ENCODE measurements at places on chromosomes 16 and 17.

GRCh38 chr16:75371171-75371570, 62.1 kb downstream of the CFDP1 start:
- DNase-seq, result no peak

DNA sequence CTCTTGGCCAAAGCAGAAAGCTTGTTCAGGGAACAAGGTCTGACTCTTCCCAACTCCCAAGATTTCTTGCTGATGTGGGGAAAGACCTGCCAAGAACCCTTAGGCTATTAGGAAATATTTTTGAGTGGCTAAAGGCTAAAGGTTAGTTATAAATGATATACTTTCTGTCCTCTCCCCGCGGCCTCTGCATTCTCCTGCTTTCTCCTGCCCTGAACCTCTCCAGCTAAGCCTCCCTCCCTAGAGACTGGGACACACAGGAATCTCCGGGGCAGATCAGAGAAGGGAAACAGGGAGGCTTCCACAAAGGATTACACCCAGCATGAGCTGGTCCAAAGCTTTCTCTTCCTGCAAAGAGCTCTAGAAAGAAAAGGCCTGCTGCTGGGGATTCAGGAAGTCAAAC, 2.3 kb downstream of the SLC43A2 start:
- DNase-seq, result no peak

DNA sequence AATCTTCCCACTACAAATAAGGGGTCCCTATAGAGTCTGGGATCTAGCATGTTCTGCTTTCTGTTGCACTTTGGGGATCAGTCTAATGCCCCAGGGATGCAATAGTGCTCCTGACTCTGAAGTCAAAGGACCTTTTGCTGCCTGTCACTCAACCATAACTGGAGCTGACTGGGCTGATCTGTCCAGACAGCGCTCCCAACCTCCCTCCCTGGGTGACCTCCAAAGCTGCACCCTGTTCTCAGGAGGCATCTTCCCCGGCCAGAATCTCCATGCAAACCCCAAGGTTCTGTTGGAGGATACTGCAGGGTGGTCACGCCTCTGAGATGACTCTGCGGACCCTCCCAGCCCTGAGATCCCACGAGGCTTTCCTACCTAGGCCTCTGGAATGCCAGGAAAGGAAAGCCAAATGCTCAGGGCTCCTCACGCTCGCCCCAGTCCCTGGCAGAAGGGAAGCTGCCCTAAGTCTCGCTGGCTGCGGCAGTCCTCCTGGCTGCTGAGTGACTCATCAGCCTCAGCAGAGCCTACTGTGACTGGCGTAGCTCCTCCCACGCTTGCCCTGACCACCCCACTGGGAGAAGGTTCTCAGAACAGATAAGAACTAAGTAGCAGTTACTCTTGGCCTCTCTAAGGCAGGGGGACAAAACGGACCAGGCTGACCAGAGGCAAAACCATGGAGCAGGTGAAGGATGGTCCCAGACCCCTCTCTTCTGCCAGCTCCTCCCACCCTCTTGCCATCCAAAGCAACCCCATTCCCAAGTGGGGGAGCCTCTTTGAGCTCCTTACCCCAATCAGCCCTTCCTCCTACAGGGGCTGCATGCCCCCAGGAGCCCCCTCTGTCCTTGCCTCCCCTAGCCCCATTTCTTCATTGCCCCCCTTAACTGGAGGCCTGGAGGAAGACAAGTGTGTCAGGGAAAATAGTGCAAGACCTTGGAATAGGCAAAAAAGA, 124.1 kb upstream of the TNRC6C start:
- peak; percentile 87 for DNase-seq

DNA sequence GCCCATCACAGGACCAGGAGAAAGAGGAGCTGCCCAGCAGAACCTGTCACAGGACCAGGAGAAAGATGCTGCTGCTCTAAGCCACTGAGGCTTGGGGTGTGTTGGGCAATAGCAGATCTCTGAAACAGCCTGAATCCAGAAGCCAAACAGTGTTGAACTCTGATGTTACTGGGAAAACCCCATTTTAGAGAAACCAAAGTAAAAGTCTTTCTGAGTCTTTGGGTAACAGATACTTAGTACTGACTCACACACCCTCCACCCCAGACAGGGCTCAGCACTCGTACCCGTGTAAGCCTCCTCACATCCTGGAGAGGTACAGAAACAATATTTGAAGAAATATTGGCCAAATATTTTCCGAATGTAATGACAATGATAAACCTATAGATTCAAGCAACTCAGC, 82.8 kb upstream of the GNG13 start:
- DNase-seq, result no peak

DNA sequence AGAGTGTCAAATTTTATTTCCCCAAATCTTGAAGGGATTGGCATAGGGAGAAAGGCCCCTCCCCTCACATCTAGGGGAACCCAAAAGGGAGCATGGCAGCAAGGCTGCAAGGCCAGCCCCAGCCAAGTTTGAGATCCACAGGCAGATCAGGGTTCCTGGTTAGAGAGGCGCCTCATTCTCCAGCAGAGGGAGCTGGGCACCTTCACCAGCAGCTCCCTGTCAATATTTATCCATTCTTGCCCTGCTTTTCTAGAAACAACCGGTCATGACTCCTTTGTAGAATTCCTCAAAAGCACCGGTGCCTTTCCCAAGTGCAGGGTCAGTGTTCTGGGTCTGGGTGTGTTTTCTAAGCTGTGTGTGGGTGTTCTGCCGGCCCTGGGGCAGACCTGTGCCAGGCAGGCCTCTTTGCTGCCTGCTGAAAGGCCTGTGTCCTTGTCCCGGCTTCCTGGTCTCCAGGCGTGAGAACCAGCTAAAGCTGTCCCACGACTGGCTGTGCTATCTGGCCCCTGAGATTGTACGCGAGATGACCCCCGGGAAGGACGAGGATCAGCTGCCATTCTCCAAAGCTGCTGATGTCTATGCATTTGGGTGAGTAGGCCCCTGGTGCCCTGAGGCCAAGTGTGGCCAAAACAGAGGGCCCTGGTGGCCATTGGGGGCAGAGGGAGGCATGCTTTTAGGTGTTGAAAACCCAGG, 21.2 kb upstream of the LGALS9 start:
- peak; percentile 25 for DNase-seq

GRCh38 chr17:71502443-71502842, 618.4 kb upstream of the SOX9 start:
- DNase-seq, result no peak

GRCh38 chr17:60094754-60095153, 16.0 kb upstream of the HEATR6 start:
- DNase-seq, result no peak

- DNase-seq, result no peak
These were observed 10.4 kb downstream of the EMC6 start for GRCh38 chr17:3678821-3679530.

- no peak for DNase-seq
These were observed 447.3 kb downstream of the HS3ST3B1 start for GRCh38 chr17:14748036-14748710.

DNA sequence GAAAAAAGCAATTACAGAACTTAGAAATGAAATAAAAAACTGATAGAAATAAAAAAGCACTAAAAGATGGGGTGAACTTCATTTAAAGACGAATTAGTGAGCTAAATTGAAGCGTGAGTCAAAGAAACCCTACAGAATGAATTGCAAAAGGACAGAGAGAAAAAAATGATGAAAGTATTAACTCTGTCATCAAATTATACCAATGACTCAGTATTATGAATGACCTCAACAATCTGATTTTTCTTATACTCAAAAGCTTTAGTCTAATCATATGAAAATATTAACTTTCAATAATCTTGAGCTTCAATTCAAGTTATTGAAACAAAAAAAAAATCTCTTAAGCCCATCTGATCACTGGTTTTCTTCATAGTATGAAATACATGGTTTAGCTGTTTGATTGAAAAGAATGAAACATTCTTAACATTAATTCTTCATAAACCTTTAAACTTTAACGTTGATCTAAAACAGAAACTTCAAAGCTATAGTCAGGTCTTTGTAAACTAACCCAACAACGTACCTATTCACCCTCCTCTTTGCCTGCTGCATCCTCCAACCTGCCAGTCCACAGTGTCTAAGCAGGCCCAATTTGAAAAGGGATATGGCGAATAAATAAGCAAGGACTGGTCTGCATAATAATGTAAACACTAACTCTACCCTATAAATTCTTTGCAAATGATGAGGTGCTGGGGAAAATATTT, 6.6 kb downstream of the ABCA5 start:
- DNase-seq, result no peak

- DNase-seq, result no peak
These were observed 3.8 kb downstream of the CMIP start for GRCh38 chr16:81448154-81449131.

- peak; percentile 82 for DNase-seq
These were observed 11.8 kb downstream of the GNAO1 start for GRCh38 chr16:56203052-56203451.

- no peak for DNase-seq
These were observed 4.2 kb downstream of the RPL19 start for GRCh38 chr17:39204245-39204644.

- DNase-seq, result no peak
These were observed 5.8 kb upstream of the ABCA6 start for GRCh38 chr17:69147460-69147859.

GRCh38 chr17:45338996-45339535, 22.2 kb upstream of the MAP3K14 start:
- no peak for DNase-seq

DNA sequence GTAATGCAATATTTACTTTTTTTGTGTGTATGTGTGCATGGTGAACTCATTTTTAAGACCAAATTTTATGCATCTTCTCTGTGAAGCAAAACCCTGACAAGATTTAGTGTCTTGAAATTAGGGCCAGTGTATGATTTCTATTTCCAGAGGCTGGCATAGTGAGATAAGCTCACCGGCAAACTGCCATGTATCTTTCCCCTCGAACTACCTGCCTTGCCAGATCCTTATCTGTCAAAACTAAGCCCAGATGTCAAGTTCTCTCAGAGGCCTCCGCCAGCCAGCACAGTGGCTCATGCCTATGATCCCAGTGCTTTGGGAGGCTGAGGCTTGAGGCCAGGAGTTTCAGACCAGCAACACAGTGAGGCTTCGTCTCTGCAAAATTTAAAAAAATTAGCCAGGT, 10.0 kb downstream of the USP32 start:
- no peak for DNase-seq

- no peak for DNase-seq
These were observed 58.2 kb downstream of the PECAM1 start for GRCh38 chr17:64332502-64332901.

- DNase-seq, result no peak
These were observed 282.9 kb downstream of the C16orf95 start for GRCh38 chr16:87034317-87034716.

DNA sequence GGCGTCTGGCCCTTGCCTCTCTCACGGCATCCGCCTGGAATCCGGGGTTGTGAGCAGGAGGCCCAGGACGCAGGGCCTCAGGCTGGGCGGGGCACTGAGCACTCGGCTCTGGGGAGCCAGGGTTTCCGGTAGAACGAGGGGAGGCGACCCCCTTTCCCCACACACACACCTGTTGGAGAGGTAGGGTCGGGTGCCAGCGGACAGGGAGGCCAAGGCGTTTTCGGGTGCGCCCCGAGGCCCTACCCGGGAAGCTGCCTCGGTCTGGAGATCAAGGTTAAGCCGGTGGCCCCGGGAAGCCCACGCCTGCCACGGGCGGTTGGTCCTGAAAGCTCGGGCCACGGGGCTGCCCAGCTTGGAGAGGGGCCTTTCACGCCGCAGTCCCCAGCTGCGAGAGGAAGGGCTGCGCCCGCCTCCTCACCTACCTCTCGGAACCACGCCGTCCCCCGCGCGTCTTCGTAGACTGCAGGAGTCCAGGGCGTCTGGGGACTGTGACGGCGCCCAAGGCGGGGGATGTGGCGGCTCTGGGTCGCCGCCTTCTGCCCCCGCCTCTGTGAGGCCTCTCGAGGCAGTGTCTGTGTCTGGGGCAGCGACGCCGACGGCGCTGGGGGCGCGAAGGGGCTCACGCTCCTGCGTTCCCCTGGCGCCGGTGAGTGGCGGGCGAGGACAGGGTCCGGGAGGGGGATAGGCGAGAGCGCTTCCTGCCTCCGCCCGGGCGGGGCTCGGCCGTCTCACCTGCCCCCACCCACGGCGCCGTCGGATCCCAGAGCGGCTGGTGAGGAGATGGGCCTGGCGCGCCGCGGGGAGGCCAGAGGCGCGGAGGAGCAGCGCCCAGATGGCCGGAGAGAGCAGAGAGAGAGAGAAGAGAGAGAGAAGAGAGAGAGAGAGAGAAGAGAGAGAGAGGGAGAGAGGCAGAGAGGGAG, 20.3 kb upstream of the HOXB9 start:
- DNase-seq, result no peak

- no peak for DNase-seq
These were observed 83.5 kb downstream of the FTO start for GRCh38 chr16:53787423-53787822.

GRCh38 chr17:78592991-78593329, 15.8 kb upstream of the DNAH17 start:
- no peak for DNase-seq

DNA sequence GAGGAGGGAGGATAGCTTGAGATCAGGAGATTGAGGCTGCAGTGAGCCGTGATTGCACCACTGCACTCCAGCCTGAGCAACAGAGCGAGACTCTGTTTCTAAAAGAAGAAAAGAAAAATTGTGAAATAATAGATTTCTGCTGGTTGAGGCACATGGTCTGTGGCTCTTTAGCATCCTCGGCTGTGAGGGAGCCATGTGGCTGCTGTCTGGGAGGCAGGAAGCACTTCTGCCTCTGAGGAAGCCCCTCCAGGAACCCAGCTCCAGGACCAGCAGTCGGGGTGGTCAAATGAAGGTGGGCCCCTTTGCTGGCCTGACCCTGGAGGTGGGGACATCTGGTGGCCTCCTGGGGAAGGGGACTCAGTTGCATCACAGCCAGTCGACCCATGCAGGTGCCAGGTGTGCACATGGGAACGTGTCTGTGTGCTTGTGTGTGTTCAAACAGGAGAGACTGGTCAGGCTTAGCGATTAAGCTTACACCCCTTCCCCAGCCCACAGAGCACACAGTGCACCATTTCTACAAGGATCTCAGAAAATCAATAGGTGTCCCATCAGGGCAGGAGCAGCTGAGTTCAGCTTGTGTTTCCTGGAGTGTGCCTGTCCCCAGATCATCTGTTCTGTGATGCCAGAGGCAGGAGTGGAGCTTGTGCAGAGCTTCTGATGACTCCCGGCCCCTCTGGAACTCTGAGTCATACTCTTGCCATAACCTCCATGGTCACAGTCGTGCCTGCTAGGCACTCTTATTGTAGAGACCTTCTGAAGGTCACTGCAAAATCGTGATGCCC, 24.3 kb upstream of the MGAT5B start:
- peak; percentile 61 for DNase-seq

DNA sequence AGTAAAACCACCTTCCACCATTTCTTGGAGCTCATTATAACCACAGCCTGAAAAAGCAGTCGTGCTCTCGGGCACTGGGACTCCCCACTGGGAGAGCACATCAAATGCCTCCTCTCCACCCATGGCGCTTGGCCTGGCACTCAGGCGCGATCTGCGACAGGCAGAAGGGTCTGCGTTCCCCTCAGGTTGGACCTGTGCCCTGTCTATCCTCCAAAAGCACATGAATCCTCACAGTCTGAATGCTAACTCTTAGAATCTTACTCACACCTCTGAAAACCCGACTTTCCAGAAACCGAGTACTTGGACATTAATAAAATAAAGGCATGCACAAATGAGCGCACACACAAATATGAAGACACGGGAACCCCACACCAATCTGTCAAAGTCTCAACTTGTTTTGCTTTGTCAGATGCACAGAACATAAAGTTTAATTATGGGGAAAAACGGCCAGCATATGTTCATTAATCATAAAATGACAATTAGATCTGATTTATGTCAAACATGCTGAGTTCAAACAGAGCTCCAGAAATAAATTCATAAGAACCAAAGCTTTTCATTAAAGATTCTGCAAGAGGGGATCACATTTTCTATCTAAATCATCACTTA, 20.5 kb upstream of the FAAP100 start:
- DNase-seq, result no peak
